Thoracic aorta (tissue), 2 donors: ENCODE measurements at places on chromosomes 12 and 14. TPM values are rescaled to one million over a fixed set of nuclear protein-coding genes. Genes with fewer than 3 reads are reported as not detected.

DNA sequence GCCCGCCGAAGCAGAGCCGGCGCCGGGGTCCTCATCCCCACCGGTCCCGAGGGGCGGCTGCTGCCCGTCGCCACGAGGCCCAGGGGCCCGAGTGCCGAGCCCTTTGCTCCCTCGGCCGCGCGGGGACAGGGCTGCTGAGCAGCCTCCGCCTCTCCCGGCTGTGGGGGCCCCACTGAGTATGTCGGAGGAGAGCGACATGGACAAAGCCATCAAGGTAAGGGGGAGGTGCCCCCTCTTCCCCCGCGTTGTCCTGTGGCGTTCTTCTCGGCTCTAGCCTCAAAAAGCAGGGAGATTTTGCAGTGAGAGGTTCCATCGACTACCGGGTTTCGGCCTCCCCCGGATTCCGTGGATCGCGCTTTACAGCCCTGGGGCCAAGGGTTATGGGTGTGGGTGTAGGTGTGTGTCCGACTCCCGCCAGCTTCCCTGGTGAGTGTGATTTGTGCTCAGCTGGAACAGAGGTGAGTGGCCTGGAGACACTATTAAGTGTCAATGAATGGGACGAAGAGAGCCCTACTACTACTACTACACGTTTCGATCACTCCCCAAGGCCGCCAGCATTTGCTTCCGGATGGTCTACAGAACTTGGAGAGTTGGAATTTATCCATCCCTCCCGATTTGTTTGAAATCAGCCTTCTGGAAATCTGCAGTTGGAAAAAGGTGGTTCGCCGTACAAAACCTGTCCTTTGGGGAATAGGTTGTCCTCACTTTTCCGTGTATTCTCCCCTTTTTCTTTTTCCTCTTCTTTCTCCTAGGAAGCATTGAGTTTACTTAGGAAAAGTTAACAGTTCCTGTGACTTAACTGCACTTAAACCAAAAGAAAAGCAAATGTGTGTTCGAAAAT lies 748 bp downstream of the MAPKAPK5 start:
- DNase-seq = no peak

GRCh38 chr12:4555804-4556203 lies 6.2 kb upstream of the DYRK4 start:
- no peak for DNase-seq

GRCh38 chr14:105501504-105502291 lies 10.7 kb downstream of the TEDC1 start:
- no peak for DNase-seq

DNA sequence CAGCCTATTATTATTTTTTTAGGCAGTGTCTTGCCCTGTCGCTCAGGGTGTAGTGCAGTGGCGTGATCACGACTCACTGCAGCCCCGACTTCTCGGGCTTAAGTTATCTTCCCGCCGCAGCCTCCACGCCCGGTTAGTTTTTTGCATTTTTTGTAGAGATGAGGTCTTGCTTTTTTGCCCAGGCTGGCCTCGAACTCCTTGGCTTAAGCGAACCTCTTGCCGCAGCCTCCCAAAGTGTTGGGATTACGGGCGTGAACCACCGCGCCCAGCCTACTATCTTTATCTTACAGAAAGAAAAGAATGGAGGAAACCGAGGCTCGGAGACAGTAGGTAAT lies 507 bp upstream of the PTPN11 start:
- DNase-seq = no peak

- DNase-seq = no peak
These were observed 16.9 kb upstream of the SMCO2 start for GRCh38 chr12:27429606-27430005.

- DNase-seq = no peak
These were observed 125.3 kb upstream of the ATF7IP start for GRCh38 chr12:14239935-14240872.

GRCh38 chr12:97560786-97561618 lies 98.4 kb downstream of the RMST start:
- no peak for DNase-seq

DNA sequence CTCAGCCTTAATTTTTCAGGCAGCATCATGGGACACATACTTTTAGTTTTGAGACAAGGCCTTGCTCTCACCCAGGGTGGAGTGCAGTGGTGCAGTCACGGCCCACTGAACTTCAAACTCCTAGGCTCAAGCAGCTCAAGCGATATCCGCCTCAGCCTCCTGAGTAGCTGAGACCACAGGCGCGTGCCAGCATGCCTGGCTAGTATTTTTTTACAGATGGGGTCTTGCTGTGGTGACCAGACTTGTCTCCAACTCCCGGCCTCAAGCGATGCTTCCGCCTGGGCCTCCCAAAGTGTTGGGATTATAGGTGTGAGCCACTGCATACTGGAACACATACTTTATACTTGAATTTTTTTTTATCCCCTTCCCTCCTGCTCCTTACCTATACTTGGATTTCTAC lies 2.8 kb downstream of the RDH5 start:
- DNase-seq = no peak

- no peak for DNase-seq
These were observed 5.8 kb downstream of the ASB2 start for GRCh38 chr14:93970585-93970964.

DNA sequence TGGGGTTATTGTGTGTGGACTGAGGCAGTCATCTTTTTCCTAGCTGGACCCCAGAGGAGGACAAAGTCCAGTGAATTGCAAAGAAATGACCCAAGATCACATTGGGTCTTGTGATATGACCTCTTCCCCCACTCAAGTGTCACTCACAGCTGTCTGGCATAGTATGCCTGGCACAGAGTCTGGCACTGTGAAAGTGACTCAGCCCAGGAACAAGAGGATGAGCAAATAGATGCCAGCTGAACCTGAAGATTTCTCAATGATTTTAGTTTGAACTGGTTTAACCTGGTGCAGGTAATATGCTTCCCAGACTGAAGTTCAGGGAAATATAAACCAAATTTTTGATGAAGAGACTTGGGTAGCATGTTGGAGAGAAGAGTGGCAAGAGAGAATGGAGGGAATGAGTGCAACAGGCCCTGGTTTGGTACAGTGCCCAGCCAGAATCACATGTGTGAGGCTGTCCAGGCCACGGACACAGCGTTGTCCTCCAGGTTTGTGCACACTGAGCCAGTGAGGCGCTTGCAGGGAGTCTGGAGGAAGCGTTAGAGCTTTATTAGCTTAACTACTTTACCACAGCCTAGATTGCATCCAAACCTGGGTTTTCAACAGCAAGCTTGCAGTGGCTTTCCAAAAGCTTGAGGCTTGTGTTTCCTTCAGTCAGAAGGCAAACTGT lies 332.9 kb downstream of the NUAK1 start:
- DNase-seq = no peak

GRCh38 chr12:41162461-41162860 lies 25.7 kb upstream of the PDZRN4 start:
- no peak for DNase-seq

GRCh38 chr14:22598896-22599244 lies 770 bp downstream of the ABHD4 start:
- no peak for DNase-seq

DNA sequence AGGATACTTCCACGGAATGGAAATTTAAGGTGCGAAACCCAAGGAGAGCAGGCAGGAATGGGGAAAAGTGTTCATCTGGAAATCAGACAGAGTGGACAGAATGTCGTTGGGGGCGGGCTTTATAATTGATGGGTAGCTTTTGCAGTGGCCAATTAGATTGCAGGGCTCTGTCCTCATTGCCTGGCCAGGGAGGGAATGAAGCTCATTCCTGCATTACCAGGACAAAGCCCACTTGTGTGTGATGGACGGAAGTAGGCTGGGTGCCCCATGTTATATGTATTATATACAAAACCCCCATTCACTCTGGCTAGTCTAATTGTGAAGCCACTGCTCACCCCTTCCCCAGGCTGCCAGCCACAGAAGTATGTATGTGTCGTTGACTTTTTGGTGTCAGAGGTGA lies 23.6 kb downstream of the ZNF664 start:
- no peak for DNase-seq

- no peak for DNase-seq
These were observed 12.9 kb downstream of the TTC9 start for GRCh38 chr14:70654632-70655031.

GRCh38 chr12:113532292-113532691 lies 60.6 kb upstream of the LHX5 start:
- no peak for DNase-seq

GRCh38 chr14:38958589-38958988 lies 144.4 kb downstream of the SEC23A start:
- DNase-seq = no peak

- no peak for DNase-seq
These were observed 21.6 kb downstream of the FBXL14 start for GRCh38 chr12:1572731-1573130.

The SYNJ2BP gene
- total RNA-seq = 24.1 TPM

The CLMN gene
- total RNA-seq = 7.3 TPM
